ENCODE measurements at places on chromosomes 2 and 18.

DNA sequence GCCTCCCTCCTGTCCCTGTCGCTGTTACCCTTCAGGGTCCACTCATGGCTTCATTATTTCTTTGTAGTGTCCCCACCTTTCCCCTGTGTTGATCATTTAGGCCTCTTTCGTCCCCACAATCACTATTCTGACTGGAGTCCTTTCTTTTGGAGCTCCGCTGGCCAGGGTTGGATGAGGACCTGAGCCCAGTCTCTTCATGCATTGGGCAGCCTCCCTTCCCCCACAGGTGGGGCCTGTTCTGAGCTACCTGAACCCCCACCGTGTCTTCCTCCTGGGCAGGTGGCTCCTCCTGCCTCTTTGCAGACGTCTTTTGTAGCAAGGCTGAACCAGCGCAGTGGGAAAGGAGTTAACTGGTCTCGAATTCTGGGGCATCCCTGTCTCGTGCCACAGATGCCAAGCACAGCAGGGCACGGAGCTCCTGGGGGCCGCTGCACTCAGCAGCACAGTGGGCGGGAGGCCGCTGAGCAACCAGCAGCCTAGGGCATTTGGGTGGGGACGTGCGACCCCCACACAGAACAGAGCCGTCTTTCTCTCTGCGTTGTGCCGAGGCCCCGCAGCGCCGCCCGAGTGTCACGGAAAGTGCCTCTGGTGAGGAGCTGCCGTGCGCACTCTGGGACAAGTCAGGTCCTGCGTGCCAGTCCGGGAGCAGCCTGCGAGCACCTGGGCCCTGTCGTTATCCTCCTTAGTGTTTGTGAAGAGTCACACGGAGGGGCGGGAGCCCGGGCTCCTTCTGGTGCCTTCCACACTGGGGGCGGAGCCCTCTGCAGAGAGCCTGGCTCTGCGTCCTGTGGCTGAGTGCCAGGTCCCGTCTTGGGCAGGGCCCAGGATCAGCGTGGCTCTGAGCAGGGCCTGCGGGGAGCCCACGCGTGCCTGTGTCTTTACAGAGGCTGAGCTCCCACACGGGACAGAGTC, 130.1 kb downstream of the NFATC1 start:
- no peak for DNase-seq

- no peak for DNase-seq
Measured at GRCh38 chr2:20212459-20212870, 12.5 kb downstream of the SDC1 start.

DNA sequence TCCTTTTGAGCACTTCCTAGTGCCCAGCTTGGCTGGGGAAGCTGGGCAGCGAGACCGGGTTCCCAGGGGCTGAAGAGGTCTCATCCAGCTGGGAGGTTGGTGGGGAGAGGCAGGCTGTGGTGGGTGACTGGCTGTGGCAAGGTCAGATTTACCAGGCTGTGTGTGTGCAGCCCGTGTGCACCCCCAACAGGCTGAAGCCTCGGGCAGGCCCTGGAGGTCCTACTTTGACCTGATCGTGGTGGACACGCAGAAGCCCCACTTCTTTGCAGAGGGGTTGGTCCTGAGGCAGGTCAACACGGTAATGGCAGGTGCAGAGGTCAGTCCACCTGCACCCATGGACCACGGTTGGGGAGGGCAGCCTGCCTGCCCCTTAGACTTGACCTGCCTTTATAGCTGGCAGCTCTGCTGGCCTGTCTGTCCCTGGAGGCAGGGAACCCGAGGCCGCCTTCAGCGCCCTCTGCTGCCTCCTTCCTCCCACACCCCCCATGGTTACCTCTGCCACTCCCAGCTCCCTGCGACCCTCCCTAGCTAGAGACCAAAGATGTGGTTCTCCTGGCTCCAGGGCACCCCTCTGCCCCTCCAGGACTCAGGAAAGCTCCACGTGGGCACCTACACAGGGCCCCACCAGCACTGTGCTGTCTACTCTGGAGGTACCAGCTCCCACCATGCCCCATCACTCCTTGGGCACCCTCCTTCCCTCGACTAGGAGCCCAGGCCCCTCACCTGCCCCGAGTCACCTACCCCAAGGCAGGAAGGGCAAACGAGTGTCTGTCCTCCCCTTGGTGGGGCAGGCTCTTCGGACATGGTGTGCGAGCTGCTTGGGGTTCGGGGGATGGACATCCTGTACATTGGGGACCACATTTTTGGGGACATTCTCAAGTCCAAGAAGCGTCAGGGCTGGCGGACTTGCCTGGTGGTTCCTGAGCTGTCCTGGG, 4.0 kb downstream of the NT5DC4 start:
- DNase-seq: no peak

DNA sequence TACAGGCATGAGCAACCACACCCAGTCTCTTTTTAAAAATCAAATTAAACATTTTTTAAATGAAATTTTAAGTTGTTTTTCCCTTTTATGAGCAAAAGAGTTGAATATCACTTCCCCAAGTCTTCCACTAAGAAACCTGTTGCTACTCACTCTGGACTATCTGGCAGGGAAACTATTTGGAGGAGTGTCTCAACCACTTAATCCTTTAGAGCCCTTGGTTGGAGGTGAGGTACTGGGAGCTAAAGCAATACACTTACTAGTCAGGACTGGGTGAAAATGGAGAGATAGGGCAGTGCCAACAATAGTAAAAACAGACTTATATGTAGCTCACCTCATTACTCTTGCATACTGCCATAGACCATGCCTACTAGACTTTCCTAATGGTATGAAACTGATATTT, 135.5 kb downstream of the RND3 start:
- no peak for DNase-seq

DNA sequence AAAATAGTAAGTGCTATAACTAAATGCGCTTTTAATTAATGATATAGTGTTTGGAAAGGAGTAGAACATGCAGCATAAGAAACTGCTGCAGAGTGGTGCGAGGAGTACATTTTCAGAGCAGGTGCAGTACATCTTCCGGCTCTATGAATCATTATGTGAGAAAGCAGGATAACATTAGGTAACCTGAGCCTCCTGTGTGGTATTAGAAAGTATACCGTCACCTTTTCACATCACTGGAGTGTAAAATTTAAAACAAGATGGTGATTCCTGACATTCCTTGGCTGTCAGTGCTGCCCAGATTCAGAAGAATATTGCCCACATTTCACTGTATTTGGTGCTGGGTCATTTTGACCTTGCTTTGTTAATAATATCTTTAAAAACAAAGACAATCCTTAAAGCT, 7.8 kb upstream of the DYNC2LI1 start:
- DNase-seq: no peak

- no peak for DNase-seq
Measured at GRCh38 chr18:8188184-8188583, 421.1 kb upstream of the RAB12 start.

DNA sequence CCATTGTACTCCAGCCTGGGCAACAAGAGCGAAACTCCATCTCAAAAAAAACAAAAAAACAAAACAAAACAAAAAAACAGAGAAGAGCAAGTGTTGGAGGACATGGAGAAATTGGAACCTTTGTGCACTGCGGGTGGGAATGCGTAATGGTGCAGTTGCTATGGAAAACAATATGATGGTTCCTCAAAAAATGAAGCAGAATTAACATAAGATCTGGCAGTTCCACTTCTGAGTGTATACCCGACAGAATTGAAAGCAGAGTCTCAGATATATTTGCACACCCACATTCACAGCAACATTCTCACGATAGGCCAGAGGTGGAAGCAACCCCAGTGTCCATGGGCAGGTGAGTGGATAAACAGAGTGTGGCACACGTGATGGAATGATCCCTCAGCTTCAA, 11.0 kb upstream of the RALB start:
- no peak for DNase-seq

DNA sequence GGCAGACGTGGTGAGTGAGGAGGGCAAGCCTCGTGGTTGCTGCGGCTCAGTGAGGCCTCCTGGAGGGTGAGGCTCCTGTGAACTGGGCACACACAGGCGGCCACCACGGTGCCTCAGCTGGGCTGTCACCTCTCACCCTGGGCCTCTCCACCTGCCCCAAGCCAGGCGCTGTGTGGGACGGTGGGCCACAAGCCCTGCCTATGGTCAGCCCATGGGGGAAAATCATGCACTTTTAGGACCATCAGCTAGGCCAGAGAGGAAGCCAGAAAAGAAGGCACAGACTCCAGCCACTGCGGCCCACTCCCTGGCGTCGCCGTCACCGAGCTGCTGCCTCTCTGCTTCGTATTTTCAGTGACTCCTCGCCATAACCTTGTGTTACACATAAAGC, 28.5 kb upstream of the HS6ST1 start:
- no peak for DNase-seq

GRCh38 chr2:188369365-188369764, 77.7 kb downstream of the GULP1 start:
- no peak for DNase-seq

- no peak for DNase-seq
Measured at GRCh38 chr2:208488686-208489564, 82.3 kb downstream of the PTH2R start.

- no peak for DNase-seq
Measured at GRCh38 chr2:136164280-136164776, 46.4 kb upstream of the CXCR4 start.

- DNase-seq: peak; percentile 57
Measured at GRCh38 chr2:209771474-209772289, at the start of gene UNC80. TSS of gene UNC80 (plus strand) at chr2:209771832. CDS start at chr2:209772073, 241 bp downstream.

DNA sequence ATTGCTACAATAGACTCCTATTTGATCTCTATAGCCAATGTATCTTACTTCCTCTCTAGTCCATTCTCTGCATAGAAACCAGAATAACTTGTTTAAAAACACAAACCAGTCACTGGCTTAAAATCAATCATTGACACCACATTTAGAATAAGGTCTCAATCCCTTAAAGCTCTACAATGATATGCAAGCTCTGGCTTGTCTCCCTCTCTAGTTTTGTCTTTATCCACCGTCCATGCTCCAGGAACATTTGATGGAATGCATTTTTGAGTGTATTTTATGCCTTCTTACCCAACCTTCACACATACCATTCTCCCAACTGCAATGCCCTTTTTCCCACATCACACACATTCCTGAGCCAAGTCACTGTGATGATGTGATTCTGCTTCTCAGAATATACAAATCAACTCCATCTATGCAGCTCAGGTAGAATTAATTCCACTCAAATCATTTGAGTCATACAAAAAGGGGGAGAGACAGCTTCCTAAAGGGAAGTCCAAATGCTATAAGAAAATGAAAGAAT, 1107.2 kb downstream of the DPP10 start:
- no peak for DNase-seq

GRCh38 chr18:47100212-47100831, 50.0 kb downstream of the HDHD2 start:
- peak; percentile 80 for DNase-seq

DNA sequence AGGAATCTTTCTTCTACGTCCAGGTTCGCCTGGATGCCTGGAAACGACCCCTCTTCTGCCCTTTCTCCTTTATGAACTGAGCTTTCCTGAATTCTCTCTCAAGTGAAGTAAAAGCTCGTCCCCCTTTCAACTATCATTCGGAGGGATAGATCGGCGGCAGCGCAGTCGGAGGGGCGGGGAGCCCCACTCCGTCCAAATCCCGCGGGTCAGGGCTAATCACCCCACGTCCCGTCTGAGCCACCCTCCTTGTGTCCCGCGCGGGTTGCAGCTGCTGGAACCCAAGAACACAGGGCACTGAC, 367 bp downstream of the FBXO48 start:
- no peak for DNase-seq

DNA sequence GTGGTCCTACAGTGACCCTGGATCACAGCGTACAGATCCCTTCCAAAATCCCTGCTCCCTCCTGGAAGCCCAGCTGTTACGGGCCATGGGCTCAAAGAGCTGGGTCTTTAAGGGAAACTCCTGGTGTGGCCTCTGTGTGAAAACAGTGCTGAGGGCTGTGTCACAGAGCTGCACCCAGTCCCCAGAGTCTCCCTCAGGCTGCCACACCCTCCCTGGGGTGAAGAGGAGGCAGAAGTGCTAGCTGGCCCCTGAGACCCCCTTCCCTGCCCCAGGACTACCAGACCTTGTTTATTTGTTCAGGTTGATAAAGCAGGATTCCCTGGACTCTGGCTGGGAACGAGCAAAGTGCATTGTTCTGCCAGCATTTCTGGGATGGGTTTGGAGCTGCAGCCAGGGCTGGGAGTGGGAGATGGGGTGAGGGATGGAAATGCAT, 7.7 kb downstream of the ATOH8 start:
- DNase-seq: no peak

DNA sequence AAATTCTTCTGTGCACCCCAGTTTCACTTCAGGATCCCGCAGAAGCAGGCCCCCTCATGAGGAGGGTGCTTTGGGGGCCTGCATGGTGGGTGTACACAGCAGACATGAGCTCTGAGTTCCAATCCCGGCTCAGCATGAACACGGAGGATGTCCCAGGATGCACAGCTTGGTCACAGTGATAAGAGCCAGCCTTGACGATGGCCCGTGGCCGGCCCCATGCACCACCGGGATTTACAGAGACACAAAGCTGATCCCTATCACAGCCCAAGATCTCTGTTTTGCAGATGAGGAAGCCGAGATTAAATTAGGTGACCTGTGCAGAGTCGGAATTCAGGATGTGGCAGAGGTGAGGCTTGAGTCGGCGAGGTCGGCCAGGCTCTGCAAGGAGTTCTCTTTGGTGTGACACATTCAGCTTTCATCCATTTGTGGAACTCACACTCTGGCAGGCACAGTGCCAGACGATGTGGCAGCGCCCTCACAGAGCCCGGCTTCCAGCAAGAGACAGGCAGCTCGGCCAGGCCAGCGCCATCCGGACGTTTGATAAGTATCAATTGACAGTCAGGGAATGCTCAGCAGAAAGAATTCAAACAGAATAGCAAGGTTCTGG, 456.3 kb upstream of the MYT1L start:
- DNase-seq: no peak

DNA sequence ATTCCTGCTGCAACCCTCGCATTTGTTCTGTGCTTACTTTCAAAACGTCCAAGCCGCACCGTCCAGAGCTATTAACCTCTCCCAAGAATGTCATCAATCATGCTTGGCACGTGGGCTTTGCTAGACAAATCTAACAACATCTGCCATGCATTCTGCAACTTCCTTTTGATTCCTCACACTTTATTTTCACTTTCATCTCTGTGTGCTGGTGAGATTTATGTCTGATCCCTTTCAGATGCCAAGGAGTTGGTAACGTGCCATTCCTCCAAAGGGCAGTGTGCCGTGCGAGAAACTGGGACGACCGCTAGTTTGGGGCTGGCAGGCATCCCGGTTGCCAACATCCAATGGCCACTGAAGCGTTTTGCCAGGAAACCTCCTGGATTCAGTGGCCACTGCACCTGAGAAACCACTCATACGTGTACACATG, 230.0 kb upstream of the PARD3B start:
- DNase-seq: no peak
